ENCODE measurements at places on chromosomes 4 and X.

DNA sequence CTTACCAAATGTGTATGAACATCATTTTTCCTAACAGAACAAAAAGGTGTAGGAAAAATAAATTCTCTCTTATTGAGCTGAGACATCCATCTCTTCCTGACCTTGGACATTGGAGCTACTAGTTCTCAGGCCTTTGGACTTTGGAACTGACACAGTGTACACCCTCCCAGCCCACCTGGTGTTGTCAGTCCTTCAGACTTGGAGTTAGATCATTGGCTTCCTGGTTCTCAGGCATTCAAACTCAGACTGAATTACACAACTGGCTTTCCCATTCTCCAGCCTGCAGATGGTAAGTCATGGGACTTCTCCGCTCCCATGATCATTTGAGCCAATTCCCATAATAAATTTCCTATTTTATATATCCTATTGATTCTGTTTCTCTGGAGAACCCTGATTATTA lies 84.8 kb upstream of the EDNRA start:
- DNase-seq, result no peak

GRCh38 chr4:174316954-174317353 lies 33.2 kb downstream of the CEP44 start:
- no peak for DNase-seq

- DNase-seq, result no peak
Measured at GRCh38 chrX:76428243-76429130, 977 bp downstream of the MAGEE1 start.

DNA sequence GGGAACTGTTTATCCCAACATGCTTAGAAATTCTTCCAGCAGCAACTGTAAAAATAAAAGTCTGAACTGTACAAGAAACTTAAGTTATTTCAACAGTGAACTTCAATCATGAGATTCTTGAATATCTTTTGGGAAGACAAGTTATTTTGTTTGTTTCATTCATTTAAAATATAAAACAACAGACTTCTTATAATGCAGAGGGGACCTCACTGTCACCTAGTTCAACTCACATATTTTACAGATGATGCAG lies 14.9 kb downstream of the FAM9C start:
- DNase-seq, result no peak

- DNase-seq, result no peak
Measured at GRCh38 chr4:187166886-187167512, 443.3 kb upstream of the FAT1 start.

- DNase-seq, result no peak
Measured at GRCh38 chr4:118884716-118885115, 3.9 kb upstream of the SYNPO2 start.

- DNase-seq, result no peak
Measured at GRCh38 chr4:3188118-3188517, 60.8 kb upstream of the MSANTD1 start.

DNA sequence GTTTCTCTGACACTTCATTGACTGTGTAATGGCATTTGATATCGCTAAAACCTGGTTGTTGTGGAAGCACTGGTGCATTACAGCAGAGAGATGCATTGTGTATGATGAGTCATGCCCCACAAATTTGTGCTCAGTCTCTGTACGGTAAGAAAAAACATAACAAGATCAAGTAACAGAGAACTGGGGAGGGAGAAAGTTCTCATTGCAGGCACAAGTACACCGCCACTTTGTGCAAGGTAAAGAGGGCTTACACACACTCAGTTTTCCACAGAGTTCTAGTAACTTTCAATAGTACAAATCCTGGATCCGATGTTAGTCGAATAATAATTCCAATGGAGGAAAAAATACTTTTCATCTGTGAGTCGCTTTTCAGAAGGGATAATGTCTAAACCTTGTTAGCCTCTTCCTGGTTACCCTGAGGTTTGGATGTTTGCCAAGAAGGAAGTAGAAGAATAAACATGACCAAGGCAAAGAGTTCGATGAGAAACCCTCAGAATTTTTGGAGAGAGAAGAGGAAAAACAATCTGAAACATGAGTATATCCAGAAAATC lies 512.5 kb upstream of the SLIT2 start:
- DNase-seq, result no peak

GRCh38 chr4:82230306-82230705 lies 143.5 kb downstream of the HNRNPD start:
- DNase-seq, result peak; percentile 62

GRCh38 chr4:122712782-122713181 lies 19.7 kb upstream of the BBS12 start:
- no peak for DNase-seq

DNA sequence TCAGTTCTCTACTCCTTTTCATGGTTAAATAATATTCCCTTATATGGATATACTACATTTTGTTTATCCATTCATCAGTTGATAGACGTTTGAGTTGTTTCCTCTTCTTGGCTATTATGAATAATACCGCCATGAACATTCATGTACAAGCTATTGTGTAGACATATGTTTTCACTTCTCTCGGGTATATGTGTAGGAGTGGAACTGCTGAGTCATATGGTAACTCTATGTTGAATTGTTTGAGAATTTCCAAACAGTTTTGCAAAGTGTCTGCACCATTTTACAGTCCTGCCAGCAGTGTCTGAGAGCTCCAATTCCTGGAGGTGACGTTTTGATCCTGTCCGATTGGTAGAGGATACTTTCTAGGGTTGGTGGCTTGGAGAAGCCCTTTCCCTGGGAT lies 23.6 kb downstream of the PLAC1 start:
- peak; percentile 68 for DNase-seq

All from suppressor macrophage treated with lipopolysaccharide for 4 hours (primary cell).